HFFc6 (cell line): ENCODE measurements at places on chromosomes 7 and 10.
A peak's percentile ranks its signal among the peaks of the same experiment; 100 is the strongest.

GRCh38 chr7:127652333-127653248, 597 bp downstream of the SND1 start:
- DNase-seq: peak; percentile 58

DNA sequence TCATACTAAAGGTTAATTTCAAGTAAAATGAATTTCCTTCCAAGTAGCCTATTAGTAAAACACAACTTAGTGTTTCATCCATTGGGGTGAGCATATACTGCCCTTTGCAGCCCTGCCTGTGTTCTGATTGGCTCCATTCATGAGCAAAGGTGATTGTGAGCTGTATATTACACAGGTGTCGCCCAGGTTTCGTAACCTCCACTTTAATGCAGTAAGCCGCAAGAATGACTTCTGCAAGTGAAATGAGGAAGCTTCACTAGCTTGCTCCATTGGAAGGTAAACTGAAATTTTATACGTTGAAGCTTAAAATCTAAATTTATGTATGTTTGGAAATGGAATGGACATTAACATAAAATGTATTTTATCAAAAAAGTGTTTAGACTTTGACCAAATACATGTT, 24.4 kb downstream of the MTURN start:
- DNase-seq: no peak

DNA sequence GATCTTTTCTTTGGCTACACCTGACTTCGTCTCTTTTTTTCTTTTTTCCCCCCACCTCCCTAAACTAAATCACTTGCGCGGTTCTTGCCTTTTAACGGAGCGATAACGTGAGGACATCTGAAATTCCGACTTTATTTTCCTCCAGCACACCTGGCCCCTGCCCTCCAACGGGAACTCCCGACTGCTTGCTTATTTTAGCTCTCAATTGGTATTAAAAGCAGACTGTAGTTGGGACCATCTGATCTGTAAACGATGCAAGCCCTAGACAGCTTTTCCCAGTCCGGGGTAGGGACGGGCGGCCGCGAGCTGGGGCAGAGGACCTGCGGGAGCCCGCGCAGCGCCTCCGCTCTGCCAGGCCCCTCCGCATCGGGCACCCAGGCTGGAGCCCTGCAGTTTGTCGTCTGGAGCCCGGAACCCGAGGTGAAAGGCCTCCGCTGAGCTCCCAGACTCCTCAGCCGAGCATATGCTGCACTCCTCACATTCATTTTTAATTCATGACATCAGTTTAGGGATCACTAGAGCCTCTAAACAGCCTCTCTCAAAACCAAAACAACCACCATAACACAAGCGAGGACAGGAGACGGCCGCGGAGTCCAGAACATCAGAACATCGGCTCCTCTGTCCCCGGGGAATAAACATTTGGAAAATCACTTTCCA, 10.0 kb upstream of the EMX2 start:
- no peak for DNase-seq

- DNase-seq: no peak
Observed at GRCh38 chr10:61702584-61702983, 39.9 kb downstream of the CABCOCO1 start.

GRCh38 chr7:69832356-69832755, 234.1 kb downstream of the AUTS2 start:
- DNase-seq: no peak

- DNase-seq: no peak
Observed at GRCh38 chr10:104415526-104416165, 62.0 kb downstream of the CFAP58 start.

- no peak for DNase-seq
Observed at GRCh38 chr7:75856536-75856935, 22.3 kb upstream of the RHBDD2 start.

DNA sequence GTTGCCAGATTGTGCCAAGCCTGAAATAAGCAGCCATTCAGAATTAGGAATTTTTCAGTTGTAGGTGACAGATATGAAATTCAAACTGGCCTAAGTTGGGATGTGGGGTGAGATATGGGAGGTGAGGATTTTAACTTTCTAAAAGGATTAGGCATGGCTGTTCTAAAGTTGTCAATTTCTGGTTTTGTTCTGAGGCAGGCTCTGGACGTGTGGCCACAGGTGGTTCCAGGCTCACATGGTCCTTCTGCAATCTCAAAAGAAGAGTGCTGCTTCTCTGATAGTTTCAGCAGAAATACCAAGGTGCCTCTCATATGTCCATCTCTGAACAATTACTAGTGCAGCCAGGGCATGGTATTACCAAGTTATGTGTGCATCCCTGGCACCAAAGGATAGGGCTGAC, 21.4 kb downstream of the EFCAB10 start:
- DNase-seq: no peak

GRCh38 chr7:28161331-28161730, 19.3 kb downstream of the JAZF1 start:
- DNase-seq: no peak

GRCh38 chr7:27677912-27678612, 15.4 kb upstream of the HIBADH start:
- peak; percentile 96 for DNase-seq

- no peak for DNase-seq
Observed at GRCh38 chr7:42432644-42433043, 195.6 kb upstream of the GLI3 start.

GRCh38 chr7:101112233-101112632, 14.7 kb upstream of the SERPINE1 start:
- DNase-seq: no peak

DNA sequence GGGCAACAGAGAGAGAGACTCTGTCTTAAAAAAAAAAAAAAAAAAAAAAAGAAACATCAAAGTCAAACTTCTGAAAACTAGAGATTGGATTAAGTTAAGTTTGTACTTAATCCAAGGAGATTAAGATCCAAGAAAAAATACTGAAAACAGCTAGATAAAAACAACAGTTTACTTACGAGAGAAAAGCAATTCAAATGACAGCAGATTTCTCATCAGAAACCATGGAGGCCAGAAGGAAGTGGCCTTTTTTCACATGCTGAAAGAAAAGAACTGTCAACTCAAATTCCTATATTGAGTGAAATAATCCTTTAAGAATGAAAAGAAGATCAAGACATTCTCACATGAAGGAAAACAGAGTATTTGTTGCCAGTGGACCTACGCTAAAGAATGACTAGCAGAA, 5.4 kb upstream of the CCDC71L start:
- DNase-seq: no peak

DNA sequence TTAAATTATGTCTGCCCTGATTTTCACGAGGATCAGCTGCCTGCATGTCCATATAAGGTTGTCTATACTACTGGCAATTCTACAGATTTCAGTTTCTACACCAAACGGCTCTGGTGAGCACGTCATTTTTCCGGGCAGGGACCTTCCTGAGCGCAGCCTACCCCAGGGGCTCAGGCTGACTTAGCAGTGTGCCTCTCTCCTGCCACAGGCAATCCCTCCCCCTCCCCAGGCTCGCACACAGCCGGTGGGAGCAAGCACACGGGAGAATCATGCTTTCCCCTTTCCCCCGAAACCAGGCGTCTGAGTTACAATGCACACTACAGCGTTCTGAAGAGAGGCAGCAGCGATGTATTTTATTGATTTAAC, 1.7 kb downstream of the KLF6 start:
- DNase-seq: peak; percentile 83

DNA sequence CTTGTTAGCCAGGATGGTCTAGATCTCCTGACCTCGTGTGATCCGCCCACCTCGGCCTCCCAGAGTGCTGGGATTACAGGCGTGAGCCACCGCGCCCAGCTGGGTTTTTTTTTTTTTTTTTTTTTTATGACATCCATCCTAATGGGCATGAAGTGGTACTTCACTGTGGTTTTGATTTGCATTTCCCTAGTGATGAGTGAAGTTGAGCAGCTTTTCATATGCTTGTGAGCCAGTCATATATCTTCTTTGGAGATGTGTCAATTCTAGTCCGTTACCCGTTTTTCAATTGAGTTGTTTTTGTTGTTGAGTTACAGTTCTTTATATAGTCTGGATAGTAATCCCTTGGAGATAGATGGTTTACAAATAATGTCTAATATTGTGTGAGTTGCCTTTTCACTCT, 127.7 kb downstream of the SMURF1 start:
- no peak for DNase-seq

DNA sequence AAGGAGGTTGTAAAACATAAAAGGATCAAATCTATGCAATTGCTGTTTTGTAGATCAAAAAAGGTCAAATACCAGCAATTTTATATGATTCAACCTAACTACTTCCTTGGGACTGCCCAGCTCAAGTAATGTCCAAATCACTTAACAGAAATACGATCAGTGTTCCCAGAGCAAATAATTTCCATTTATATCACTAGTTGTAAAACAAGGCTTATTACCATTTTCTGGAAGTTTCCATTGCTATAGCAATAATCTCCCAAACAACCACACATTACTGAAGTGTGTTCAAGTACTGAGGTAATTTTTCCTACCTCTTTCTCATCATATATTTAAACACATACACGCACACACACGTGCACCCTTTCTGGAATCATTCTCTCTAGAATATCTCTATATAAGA, 123.3 kb downstream of the NRCAM start:
- no peak for DNase-seq

GRCh38 chr10:95500097-95500496, 61.1 kb downstream of the SORBS1 start:
- no peak for DNase-seq

- DNase-seq: no peak
Observed at GRCh38 chr10:42734536-42734935, 48.1 kb upstream of the BMS1 start.

- DNase-seq: no peak
Observed at GRCh38 chr7:117041822-117042221, 88.5 kb downstream of the ST7 start.
